ENCODE measurements at places on chromosomes 2 and 18.

DNA sequence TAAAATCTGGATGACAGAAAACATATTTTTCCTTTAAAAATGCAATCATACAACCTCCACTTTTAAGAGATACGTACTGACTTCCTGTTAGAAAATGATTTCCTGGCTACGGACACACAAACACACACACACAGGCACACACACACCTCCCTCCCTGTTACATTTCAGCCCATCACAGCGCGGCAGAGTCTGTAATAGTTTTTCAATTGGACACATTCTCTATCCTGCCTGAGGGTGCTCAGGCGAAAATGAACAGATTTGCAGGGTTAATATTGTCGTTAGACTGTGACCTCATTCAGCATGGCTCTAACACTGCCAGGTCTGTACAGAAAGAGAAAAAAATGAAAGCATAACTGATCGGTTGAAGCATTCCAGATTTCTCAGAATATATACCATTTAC lies 45.0 kb downstream of the KCTD1 start:
- no peak for ATAC-seq

DNA sequence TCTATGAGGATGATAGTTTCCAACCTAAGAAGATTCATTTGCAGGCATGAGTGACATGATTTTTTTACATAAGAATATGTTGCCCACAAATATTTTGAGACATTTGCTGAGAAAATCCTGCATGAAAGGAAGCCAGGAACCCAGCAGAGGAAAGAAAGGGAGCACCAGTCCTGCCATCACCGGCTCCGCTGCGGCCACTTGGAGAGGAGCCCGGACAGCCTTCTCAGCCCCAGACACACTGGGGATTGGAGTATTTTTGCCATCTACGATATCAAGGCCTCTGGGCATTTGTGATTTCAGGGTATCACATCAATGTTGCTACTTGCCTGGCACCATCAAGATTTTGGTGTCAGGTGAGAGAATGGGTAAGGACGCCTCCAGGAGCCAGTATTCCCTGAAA lies 228.3 kb downstream of the PTGR3 start:
- no peak for ATAC-seq

GRCh38 chr2:56770490-56770889 lies 586.7 kb downstream of the CCDC85A start:
- ATAC-seq, result no peak

DNA sequence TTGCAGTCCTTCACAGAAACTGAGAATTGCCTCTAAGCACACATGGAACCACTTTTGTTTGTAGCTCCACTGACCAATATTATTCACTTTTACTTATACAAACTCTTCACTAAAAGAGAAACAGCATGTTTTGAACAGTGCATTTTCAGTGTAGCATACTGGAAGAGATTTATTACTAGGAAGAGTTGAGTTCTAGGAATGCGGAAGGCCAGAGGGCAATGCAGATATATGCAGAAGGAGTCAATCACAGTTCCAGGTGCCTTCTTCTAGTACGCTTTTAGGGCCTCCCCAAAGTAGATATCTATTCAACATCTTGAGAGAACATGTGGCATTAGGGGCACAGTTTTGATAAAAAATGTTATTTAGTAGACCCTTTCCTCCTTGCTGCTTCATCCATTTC lies 1654.0 kb upstream of the ZEB2 start:
- ATAC-seq, result no peak

GRCh38 chr18:44497311-44497710 lies 183.4 kb upstream of the SETBP1 start:
- ATAC-seq, result no peak

GRCh38 chr2:155852156-155852555 lies 480.4 kb downstream of the NR4A2 start:
- ATAC-seq, result no peak

DNA sequence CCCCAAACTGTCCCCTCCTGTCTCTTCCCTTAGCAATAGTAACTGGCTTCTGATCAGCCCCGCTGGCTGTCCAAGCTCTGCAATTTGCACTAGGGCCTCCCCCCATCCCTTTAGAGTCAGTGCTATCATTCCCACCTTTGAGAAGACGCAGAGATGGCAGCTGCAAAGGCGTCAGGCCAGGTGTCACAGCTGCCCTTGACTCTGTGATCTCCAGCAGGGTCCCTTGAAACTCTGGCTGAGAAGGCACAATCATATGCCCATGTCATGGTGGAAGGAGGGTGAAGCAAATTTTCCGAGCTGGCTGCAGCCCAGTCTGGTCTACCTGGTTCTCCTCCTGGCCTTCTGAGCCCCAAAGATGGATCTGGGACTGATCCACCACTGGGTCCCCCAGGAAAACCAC lies 49.2 kb upstream of the TEX51 start:
- ATAC-seq, result no peak

GRCh38 chr18:50734886-50735285 lies 84.9 kb downstream of the MRO start:
- no peak for ATAC-seq

DNA sequence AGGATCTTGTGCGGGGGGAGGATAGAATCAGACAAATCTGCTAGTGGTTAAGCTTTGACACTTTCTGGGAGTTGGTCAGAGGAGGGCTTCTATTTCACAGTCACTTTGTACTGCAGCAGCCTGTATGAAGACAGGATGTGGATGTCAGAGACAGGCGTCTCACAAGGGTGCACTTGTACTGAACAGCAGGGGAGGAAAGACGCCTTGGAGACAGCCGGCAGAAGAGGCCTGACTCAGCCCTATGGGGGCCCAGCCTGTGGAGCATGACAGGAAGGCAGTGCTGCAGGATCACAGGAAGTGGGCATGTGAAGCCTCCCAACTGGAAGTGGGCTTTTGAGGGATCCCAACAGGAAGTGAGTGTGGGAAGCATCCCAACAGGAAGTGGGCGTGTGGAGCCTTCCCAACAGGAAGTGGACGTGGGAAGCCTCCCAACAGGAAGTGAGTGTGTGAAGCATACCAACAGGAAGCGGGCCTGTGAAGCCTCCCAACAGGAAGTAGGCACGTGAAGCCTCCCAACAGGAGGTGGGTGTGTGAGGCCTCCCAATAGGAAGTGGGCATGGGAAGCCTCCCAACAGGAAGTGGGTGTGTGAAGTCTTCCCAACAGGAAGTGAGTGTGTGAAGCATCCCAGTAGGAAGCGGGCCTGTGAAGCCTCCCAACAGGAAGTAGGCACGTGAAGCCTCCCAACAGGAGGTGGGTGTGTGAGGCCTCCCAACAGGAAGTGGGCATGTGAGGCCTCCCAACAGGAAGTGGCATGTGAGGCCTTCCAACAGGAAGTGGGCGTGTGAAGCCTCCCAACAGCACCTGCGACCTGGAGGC lies 212.3 kb downstream of the SNTG2 start:
- ATAC-seq, result peak; percentile 67

DNA sequence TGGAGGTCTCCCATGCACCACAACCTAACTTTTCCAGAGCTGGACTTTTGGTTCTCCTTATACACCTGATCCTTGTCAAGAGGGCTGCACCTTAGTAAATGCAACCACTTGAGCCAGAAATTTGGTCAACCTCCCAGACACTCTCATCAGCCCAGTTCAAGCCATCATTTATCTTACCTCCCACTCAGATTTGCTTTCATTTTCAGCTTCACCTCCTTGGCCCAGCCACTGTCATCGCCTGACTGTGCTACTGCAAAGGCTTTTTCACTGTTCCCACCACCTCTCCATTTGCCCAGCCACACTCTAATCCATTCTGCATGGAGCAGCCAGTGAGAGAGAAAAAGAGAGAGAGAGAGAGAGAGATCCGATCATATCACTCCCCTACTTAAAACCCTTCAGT lies 112.4 kb upstream of the DDX18 start:
- no peak for ATAC-seq

- ATAC-seq, result no peak
Observed at GRCh38 chr2:130819226-130819607, 17.5 kb upstream of the ARHGEF4 start.

- ATAC-seq, result no peak
Observed at GRCh38 chr2:157269922-157270321, 12.4 kb downstream of the GALNT5 start.

GRCh38 chr2:85248773-85249509 lies 78.8 kb downstream of the TGOLN2 start:
- no peak for ATAC-seq
